Activated T-helper 17 cell treated with anti-CD3 and anti-CD28 coated beads, Interleukin-2, amount 50 U/mL, for 72 hours (primary cell): ENCODE measurements at places on chromosomes 7 and 10.
A peak's percentile ranks its signal among the peaks of the same experiment; 100 is the strongest.

GRCh38 chr7:128954150-128954549 lies 16.4 kb downstream of the IRF5 start:
- peak; percentile 75 for ATAC-seq

- ATAC-seq, result no peak
These were observed 38.8 kb downstream of the SVOPL start for GRCh38 chr7:138662076-138662990.

DNA sequence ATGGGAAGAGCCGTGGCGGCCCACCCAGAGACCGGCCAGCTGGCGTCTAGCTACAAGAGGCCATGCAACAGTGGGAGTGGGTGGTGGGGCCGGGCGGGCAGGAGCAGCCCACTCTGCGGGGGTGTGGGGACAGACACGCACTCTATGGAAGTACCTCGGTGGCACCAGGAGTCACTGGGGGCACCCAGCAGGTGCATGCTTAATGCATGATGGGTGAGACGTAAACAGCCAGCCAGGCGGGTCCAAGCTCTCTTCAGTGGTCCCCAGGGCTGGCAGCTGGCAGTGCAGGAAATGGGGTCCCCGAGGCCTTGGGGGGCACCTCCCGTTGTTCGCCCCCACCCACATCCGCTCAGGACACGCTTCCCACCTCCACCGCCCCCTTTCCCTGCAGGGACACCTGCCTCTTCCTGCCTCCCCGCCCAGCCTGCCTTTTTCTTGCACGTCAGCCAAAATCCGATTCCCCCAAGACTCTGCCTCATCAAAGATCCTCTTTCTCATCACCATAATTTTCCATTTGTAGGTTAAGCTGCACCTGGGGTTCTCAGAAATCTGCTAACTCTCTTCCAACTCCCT lies 22.6 kb upstream of the PSMG3 start:
- peak; percentile 9 for ATAC-seq

- ATAC-seq, result no peak
These were observed 2.9 kb upstream of the AKR1C8 start for GRCh38 chr10:5187867-5188266.

GRCh38 chr10:132307823-132308586 lies at the start of gene STK32C:
STK32C (minus strand) TSS chr10:132307950; CDS start chr10:132307833, 117 bp downstream.
- peak; percentile 88 for ATAC-seq

DNA sequence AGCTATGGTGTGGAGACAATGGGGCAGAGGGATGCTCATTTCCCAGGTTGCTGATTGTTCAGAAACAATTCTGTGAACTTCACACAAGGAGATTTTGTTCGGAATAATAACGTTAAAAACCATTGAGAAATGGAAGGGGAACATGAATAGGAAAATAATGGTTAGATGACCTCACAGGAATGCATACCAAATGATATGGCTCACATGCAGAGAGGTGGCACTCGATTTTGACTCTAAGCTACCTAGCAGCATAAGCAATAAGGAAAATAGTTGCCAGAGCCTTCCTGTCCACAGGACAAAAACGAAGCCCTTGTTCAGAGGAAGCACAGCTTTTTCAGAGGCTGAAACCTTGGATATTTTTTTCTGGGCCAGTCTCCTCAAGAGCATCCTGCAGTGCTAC lies 293.1 kb downstream of the ZEB1 start:
- ATAC-seq, result no peak

GRCh38 chr10:68981074-68981473 lies 7.5 kb upstream of the KIFBP start:
- ATAC-seq, result no peak

DNA sequence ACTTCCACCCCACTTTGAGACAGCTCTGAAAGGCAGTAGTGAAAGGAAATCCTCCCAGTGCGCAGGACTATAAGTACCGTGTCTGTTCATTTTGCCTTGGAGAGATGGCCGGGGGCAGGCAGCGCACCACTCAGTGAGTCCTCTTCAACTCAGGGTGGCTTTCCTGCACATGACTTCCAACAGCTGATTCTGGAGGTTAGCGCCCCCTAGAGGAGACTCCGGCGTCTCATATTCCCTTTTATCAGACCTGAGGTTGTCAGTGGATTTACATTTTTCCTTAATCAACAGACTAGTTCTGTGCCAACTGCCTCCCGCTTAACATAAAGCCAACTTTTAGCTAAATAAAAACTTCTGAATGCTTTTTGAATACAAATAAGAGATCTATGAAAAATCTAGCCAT lies 101.0 kb downstream of the HERPUD2 start:
- ATAC-seq, result no peak

DNA sequence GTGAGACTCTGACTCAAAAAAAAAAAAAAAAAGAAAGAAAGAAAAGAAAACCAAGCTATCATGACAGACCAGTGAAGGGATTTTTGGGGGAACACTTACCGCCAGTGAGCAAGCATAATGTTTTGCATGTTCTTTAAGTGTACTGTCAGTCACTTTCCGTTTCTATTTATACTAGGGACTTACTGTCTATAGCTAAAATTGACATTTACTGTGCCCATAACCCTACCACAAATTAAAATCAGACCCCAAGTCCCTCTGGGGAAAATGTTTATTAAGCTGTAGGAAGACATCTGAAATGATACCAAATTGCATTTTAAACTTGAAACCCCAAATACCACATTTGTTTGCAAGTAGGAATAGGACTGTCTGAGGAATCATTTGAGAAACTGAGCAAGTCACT lies 252.8 kb downstream of the TRIL start:
- ATAC-seq, result no peak

DNA sequence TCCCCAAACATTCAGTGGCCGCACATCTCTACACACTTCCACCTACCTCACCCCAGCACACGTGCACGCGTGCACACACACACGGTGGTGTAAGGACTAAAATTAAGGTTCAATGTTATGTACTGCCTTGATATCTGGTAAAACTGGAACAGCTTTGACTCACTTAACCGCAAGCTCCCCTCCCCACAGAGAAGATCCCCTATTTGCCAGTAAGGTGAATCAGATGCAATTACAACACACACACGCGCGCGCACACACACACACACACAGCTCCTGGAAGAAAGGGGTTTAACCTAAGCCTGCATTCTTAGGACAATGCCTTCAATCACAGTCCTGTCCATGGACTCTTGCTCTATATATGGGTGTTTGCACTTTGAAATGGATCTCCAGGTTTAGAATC lies 25.5 kb upstream of the VPS41 start:
- no peak for ATAC-seq

- ATAC-seq, result no peak
These were observed 306.0 kb downstream of the TFEC start for GRCh38 chr7:115724400-115725056.

GRCh38 chr10:21751341-21752310 lies 217.6 kb downstream of the MLLT10 start:
- ATAC-seq, result no peak

DNA sequence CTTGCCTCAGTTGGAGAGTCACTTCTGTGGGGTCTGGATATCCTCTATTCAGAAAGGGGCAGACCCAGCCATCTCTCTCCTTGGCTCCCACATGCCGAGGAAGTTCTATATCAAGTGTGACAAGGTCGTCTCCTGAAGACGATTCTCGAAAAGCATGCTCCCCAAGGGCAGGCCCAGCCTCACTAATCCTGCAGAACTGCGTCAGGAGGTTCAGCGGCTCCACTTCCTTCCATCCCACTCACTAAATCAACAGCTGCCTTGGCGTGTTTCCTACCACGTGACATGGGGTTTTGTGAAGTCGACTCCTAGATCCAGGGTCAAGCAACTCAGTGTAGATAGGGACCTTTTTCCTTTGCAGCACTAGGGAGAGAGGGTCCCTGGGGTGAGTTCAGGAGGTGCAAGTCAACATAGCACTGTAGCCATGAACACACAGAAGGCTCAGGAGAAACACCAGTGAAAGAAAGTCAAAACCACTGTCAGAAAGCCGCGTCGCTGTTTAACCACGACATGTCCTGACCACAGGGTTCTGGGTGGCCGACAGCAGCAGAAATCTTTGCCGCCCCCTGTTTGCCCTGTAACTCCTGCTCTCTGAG lies 156.4 kb downstream of the PRPF18 start:
- ATAC-seq, result no peak

DNA sequence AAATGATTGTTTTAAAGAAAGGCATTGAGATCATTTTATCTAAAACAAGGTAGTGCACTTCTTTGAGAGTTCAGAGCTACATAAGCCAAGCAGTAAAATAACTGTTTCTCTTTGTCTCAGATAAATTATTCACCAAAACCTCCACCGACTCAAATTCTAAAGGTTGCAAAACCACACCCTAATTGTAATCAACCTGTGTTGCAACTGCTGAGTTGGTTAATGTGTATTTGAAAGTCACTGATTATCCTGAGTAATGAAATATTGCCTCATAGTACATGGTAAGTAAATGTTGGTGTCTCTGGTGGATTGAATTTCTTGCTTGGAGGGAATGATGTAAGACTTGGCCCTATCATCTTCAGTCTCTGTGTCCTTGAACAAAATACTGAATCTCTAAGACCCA lies 35.9 kb upstream of the CYP2C9 start:
- ATAC-seq, result no peak

DNA sequence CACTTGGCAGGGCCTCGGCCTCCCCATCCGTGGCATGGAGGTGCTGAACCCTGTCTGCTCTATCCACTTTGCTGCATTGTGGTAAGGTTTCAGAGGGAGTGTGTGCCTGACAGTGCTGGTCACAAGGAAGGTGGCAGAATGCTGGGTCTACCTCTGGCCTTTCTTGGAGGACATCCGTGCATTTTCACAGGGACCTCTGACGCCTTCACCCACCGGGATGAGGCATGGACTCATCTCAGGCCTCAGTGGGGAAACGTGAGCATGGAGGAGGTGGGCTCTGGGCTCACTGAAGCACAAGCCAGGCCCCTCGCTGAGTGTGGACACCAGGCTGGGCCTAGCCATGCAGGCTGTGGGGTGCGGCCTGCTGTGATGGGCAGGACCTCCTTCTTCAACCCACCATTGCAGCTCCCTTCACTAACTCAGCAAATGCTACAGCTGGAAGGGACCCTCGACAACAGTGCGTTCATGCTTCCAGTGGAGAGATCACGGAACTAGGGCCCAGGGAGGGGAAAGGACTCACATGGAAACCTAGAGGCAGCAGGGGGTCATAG lies 8.6 kb downstream of the TBATA start:
- ATAC-seq, result no peak

- ATAC-seq, result no peak
These were observed 37.7 kb downstream of the CDK13 start for GRCh38 chr7:39987641-39988347.

GRCh38 chr10:80137920-80138319 lies 5.4 kb downstream of the PLAC9 start:
- ATAC-seq, result no peak

- ATAC-seq, result peak; percentile 67
These were observed 194.8 kb downstream of the MAD1L1 start for GRCh38 chr7:2037808-2038522.

- no peak for ATAC-seq
These were observed 582.9 kb upstream of the ANKRD30A start for GRCh38 chr10:36542493-36542892.

DNA sequence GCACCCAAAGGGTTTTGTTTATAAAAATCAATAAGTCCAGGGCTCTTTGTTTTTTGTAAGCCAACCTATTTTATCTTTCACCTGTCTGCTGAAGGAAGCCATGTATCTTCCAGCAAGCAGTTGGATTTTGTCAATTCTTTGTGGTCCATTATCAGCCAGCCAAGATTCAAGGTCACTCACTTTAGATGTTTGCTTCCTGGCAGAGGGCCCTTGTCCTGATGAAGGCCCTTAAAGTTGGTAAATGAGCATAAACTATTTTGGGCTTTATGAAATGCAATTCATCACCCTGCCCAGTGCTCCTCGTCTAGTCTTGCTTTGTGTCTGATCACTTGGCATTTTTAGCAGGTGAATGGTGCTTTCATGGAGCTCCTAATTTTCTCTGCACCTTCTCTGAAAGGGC lies 1004.2 kb downstream of the GRID1 start:
- ATAC-seq, result no peak

DNA sequence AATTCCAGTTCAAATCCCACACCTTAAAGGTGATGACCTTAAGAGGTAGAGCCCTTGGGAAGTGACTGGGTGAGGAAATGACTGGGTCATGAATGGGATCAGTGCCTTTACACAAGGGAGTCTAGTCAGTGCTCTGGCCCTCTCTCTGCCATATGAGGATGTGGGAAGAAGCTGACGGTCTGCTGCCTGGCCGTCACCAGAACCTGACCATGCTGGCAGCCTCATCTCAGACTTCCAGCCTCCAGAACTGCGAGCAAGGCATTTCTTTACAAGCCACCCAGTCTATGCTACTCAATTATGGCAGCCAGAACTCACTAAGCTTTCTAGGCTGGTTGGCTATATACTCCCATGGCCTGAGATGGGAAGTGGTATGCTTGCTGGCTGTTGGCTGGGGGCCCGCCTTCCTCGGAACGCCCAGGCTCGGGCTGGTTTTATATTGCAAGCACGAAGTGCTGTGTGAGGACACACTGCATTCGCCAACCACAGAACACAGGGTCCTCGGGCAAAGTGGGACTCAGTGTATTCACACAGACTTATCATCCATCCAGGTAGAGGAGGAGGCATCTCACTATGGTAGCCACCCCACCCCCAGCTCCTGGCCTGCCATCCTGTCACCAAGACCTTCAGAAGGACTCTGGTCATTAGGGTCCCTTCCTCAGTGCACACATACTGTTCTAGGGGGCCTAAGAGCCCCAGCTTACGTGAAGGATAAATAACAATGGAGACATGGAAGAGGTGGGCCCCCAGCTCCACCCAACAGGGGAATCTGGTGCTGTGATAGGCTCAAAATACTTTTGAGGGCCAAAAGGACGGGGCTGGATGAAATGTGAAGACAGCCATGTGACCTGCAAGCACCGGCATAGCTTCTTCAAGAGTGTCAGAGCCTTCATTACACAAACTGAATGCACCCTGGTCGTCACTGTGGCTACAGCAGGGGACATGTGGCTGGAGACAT lies 49.0 kb downstream of the ZRANB1 start:
- ATAC-seq, result no peak

DNA sequence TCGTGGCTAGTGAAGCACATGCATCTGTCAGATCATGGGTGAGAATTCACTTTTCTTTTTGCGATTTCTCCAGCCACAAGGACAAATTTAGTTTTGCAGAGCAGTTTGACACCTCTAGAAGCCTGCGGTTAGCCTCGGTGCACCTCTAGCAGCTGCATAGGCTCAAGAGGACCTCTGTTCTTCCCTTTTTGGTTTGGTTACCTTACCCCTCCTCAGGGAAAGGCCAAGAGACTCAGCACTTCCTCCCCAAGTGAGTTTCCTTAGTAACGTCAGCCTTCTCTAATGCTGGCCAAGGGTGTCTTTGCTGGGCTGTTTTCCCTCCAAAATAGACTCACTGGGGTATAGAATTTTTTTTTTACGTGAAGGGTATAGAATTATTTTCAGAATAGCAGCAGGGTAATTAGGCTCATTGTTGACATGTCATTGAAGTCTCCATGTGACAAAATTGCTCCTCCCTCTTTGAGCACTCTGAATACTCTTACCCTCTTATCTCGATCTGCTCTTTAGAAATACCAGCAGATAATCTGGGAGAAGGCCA lies 97.8 kb downstream of the AUTS2 start:
- ATAC-seq, result no peak

DNA sequence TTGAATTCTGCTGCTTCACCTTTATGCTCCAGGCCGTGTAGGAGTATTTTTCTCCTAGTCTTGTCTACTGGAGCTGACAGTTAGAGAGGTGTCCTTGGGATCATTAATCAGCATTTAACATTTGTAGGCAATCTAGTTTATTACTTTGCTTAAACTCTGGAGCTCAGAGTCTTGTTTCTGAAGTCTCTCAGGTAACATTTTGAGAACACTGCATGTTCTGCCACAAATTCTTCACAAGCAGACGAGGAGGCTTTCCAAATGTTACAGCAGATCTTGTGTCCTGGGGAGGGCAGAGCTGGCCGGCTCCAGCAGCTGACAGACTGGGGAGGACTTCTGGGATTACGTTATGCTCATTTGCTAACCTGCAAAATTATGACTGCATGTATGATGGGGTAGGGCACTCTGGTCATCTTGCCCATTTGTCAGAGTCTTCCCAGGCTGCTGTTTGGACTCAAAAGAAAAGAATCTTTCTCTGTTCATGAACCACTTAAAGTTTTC lies 50.5 kb downstream of the GALNT17 start:
- no peak for ATAC-seq
